ENCODE measurements at places on chromosomes 11 and 22.

DNA sequence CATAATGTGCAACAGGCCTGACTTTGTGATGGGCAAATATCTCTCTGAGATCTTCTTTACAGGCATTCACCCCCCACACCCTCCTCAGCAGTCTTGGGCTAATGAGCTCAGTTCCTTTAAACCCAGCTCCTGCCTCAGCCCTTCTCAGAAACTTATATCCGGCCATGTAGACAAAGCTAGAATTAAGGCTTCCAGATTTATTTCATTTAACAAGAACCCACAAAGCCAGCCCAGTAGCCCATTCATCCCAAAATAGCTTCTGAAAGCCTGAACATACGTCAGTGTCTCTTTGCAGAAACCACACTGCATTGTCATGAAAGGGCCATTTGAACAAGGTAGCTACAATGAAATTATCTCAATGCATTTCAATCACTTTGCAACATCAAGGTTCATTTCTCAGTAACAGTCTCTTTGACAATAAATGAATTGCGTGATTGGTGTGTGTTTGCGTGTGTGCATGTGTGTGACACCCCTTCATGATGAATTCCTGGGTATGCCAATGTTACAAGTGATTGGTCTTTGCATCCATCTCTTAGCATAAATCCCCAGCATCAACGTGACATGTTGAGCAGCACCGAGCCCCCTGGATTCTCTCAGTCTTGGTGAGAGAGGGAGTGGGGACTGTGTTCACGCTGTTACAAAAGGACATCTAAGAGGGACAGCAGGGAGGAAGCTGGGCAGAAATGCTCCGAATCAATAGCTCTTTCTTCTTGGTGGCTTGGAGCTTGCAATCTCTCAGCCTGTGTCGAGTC, 299.6 kb downstream of the KIRREL3 start:
- DNase-seq, result no peak

DNA sequence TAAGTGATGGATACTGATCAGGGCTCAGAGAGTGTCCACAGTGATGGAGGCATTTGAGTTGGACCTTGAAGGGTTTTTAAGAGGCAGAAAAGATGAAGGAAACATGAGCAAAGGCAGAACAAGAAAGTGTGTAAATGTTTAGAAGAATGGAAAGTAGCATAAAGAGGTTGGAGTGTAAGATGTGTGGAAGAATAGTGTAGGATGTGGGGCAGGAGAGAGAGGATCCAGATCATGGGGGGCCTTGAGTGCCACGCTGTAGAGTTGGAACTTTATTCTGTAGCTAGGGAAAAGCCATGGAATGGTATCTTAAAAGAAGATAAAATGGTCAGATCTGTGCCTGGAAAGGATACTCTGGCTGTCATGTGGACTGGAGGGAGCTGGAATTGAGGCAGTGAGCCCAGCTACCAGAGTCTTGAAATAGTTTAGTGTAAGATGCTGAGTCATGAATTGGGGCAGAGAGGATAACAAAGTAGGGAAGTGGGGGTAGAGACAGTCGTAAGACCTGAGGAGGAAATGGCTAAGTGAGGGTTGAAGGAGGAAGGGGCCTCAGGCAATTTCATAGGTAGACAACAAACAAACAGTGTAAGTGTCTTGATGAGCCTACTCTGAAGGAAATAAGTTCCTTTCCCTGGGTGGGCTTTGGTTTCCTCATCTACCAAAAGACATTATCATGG, 6.7 kb downstream of the KCNE3 start:
- no peak for DNase-seq

- no peak for DNase-seq
Measured at GRCh38 chr22:35657571-35658312, 9.5 kb downstream of the APOL6 start.

GRCh38 chr11:65529475-65530156, 4.7 kb downstream of the SCYL1 start:
- DNase-seq, result no peak

DNA sequence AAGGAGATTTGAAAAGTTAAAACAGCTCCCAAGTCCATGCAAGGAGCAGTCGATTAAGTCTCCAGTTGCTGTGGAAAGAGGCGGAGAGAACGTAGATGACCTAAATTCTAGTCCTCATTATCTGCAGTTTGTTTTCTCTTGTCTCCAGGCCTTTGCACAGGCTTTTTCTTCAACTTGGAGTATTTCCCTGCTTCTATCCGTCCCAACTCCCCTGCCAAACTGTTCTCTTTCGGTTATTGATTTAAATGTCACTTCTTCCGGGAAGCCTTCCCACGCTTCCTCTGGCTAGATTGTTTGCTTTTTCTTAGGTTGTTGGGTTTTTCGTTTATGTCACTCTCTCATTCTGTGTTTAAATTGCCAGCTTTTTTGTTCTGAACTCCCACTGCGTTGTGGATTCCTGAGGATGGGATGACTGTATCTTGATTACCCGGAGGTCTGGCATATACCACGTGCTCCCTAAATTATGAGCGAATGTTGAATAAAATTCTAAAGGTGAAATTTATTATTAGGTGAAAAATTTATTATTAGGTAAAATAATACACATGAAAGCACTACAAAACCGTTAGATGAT, 463 bp downstream of the TMEM126B start:
- no peak for DNase-seq

- no peak for DNase-seq
Measured at GRCh38 chr11:65915101-65915820, 3.6 kb downstream of the C11orf68 start.

GRCh38 chr22:37312549-37313183, 30.4 kb downstream of the CYTH4 start:
- no peak for DNase-seq

DNA sequence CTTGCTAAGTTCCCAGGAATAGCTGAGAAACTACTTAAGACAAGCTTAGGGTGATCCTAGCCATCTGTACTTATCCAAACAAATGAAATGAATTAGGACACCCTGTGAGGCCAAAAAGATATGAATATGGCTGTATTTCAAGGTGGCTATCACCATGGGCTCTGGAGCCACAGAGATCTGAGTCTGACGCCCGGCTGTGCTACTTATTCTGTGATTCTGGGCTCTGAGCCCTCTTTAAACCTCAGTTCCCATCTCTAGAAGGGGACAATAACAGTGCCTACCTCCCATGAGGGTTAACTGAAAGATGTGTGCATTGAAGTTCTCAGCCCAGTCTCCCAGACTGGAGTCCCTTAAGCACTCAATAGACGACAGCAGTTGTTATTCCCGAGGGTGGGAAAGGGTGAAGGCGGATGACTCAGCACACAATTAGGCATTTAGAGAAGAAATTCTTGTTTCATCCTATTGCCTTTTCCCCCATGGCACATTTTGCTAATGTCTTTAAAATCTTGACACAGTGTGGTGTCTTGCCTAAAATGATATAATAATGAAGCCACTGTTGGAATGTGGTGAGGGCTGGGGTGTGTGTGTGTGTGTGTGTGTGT, 132.5 kb downstream of the ADAMTS15 start:
- DNase-seq, result no peak

DNA sequence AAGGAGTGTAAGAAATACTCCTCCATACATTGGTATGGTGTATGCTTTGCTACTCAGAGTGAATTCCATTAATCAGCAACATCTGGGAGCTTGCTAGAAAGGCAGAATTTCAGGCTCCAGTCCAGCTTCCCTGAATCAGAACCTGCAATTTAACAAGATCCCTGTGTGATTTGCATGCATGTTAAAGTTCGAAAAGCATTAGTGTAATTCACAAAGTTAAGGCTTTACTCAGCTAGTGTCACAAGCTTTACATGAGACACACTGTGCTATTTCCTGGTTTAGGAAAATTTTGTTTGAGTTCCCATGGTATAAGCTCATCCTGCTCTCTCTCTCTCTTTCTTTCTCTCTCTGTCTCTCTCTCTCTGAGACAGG, 37.0 kb upstream of the HEPHL1 start:
- no peak for DNase-seq

DNA sequence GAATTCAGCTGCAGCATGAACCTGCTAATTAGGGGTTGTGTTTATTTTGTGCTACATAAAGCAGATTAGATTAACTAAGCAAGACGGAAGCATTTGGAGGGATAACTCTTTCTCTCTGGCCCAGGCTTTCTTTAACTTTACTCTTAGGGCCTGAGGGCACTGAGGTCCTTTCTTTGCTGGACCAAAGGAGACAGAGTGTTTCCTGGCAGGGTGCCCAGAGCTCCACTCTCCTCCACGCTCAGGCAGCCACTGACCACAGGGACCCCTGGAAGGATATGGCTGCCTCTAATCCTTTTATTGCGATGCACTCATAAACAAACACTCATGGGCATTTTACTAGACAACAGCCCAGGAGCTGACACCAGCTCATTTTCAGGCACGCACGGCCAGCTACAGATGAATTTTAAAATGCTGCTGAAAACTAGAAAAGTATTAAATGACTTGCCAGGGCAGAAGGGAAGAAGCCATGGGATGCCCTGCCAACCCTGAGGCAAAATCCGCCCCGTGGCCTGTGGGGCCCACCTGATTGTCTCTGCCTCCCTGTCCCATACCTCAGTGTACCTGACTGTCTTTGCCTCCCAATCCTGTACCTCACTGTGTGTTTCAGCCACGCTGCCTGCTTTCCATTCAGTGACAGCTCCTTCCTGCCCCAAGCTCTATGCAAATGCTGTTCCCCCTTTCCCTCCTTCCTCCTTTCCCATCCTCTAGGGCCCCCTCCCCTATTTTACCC, 192.6 kb upstream of the NAV2 start:
- DNase-seq, result no peak

- no peak for DNase-seq
Measured at GRCh38 chr11:100805506-100806199, 118.6 kb downstream of the ARHGAP42 start.

DNA sequence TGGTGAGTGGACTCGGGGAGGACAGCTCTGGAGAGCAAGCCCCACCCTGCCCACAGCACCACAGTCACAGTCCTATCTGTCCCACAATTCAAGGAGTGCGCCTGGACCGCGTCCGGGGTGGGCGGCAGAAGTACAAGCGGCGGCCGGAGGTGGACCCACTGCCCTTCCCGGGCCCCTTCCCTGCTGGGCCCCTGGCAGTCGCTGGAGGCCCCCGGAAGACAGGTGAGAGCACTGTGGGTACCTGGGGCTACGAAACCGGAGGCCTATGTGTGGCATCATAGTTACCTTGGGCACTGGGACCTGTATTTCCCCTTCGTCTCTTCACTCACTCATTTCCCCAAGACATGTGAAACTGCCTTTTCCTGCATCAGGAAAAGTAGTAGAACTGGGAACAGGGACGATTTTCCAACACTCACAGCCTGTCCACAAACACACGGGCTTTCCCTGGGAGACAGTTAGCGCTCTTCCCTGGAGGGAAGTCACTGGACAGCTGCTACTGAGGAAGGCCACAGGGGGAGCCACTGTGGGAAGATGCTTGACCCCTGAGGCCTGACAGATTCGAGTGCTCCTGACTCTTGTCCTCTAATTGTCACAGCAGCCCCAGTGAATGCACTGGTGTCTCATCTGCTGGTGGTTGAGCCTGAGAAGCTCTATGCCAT, 3.1 kb downstream of the TRMT112 start:
- no peak for DNase-seq

DNA sequence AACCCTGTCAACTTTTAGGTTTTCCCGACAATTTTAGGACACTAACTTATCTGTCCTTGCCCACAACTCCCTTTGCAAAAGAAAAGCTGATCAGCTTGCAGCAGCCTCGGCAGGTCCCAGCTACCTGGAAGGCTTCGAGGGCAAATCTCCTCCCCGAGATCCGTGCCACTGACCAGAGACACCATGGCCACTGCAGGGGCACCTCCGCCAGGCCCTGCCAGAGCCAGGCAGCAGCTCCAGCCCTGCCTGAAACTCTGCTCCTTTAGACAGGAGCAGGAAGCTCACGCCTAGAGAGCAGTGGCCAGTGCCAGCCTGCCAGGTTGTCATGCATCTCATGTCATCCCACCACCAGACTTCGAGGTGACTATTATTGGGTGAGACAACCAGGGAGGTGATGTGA, 21.1 kb downstream of the KCNJ4 start:
- no peak for DNase-seq

- no peak for DNase-seq
Measured at GRCh38 chr11:12922980-12923507, 86.1 kb upstream of the RASSF10 start.

DNA sequence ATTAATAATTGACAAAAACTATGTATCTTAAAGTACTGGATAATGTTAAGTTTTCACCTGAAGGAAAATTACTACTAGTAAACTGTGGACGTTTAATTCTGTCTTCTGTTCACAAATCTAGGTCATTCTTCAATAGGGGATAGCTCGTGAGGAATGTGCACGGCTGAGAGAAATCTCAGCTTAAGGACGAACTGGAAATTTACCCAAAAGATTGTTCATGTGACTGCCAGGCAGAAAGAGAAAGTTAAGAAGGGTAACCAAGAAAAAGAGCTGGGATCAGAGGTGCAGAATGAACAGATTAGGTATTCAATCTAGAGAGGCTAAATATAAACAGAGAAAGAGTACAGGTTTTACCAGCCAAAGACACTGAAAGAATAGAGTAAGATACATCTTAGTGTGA, 245.3 kb downstream of the CASP12 start:
- no peak for DNase-seq

DNA sequence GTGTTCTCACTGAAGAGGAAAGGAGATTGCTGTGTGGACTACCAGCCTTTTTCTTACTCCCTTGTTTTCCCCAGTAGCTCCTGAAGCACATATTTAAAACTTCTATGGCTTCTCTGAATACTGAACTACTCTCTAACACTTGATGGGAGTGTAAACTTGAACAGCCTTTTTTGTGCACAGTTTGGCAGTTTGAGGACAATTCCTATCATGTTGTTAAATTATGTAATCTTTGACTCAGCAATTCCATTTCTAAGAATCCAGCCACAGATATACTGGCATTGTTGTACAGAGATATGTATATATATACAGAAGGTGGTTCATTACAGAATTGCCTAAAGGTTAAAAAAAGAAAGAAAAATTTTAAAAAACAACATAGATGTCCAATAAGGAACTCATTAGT, 47.1 kb upstream of the EED start:
- no peak for DNase-seq

DNA sequence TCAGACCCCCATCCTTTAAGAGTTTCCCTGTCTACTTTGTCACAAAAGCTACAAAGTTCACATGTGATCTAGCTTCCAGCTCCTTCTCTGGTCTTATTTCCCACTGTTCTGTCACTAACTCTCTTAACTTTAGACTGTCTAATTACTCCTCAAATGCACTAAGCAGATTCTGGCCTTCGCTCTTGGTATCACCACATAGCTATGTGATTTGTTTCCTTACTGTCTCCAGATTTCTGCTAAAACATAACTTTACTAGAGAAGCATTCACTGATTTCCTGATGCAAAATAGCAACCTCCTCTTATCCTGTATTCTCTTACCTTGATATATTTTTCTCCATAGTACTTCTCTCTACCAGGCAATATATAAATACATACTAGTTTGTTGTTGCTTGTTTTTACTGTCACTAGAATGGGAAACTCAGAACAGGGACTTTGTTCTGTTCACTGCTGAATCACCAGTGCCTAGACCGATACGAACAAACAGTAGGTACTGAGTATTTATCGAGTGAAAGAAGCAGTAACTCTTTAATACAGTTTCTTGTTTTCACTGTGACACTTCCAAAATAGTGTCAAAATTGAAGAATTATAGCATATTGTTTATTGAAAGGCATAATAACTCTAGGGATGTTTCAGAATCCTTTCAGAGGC, 205.6 kb downstream of the DDX10 start:
- no peak for DNase-seq

- DNase-seq, result no peak
Measured at GRCh38 chr11:578276-579035, 2.2 kb downstream of the PHRF1 start.

Data from Caco-2 (cell line).